CD4-positive, alpha-beta T cell treated with Interleukin-10 for 1 hour (primary cell): ENCODE measurements at places on chromosomes 7 and 10.

DNA sequence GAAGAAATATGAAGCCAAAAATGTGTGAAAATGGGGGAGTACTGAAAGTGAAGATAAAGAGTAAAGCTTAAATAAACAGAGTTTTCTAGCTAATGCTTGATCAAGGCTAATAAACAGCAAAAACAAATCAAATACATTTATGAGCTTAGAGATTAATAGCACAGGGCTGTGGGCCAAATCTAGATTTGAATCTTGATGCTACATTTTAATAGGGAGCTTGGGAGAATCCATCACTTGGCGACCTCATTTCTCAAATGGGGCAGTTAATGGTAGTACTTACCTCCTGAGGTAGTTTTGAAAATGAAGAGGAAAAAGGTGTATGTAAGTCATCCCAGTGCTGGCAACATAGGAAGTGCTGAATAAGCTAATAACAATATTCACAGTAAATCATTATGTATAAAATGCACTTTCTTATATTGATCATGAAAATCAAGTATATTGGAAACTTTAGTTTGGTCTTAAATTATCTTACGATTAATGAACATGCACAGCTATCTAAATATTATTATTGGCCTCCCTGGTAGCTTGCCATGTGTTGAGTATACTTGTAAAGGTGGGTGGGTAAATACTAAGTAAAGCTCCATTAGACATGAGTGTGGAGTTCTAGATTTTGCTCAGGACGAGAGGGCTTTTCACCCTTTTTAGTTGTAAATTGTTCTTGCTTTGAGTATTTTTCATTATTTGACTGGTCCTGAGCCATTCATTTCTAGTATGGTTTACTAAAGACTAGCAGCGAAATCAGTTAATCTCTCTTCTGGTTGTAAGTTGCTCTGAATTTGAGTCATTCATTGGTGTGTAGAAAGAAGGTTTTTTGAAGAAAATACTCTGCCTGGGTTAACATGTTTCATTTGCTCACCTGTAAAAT, 5.1 kb downstream of the BICC1 start:
- no peak for DNase-seq

DNA sequence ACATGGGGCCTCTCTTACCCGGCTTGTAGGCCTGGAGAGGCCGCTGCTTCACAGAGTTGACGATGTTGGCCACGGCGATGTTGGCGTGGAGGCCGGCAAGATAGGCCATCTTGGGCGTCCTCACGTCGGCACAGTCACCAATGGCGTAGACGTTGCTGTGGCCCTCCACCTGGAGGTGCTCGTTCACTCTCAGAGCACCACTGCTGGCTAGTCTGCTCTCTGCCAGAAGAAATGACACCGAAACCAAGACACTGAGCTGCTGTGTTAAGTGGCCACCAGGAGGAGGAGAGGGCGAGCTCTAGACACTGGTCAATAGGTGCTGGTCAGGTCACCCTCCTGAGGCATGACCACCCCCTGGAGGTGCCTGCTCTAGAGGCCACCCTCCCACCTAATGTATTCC, 17.7 kb downstream of the AIFM2 start:
- no peak for DNase-seq

GRCh38 chr7:124728610-124729009, 37.0 kb downstream of the GPR37 start:
- DNase-seq: no peak

DNA sequence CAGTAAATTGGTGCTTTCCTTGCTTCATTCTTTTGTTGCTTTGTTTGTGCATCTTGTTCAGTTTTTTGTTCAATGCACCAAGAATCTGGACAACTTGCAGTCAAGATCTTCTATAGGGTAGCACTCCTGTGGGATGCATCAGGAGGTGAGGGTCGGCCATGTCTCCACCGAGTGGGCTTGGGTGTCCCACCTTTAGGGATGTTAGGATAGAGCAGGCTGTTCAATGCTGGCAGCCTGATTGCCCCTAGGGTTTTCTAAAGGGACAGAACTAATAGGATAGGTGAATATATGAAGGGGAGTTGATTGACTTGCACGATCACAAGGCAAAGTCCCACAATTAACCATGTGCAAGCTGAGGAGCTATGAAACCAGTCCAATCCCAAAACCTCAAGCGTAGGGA, 109.9 kb downstream of the GLRX3 start:
- no peak for DNase-seq

- no peak for DNase-seq
Observed at GRCh38 chr10:49769692-49770091, 7.6 kb upstream of the OGDHL start.

- no peak for DNase-seq
Observed at GRCh38 chr10:43370671-43371215, 693 bp upstream of the FXYD4 start.

GRCh38 chr7:26403640-26404039, 112.0 kb downstream of the SNX10 start:
- DNase-seq: no peak

DNA sequence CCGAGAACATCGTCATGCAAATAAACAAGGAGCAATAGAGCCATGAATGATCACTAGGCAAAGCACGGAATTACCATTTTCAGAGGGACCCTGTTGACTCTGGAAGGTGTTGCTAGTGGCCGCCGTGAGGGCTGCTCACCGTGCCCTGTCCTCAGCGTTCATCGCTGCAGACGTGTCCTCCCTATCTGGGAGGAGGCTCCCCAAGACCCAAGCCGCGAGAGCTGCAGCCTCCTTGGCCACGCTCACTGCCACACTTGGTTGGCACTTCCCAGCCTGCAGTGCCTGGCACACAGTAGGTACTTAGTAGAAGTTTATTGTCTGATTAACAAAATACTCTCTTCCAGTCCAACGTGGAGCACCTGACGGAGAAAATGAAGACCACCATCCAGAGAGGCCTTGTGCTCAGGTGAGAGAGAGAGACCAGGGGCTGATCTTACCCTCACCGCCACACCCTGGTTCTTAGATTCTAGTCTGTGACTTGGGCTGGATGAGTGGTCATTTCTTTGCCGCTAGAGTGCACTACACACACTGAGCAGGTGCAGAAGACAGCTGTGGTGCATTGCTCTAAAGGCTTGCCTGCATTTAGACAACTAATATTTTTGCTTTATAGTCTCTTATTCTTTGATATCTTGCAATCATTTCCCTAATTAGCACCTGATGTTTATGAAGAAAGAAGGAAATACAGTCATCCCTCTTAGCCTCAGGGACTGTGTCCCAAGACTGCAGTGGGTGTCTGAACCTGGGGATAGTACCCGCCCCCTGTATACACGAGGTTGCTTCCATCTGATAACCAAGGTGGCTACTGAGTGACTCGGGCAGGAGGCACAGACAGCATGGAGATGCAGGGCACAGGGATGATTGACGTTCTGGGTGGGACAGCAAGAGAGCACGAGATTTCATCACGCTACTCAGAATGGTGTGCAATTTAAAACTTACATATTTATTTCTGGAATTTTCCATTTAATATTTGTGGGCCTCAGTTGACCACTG, 40.3 kb downstream of the PITRM1 start:
- no peak for DNase-seq
